ENCODE measurements at places on chromosomes 4 and X. TPM values are rescaled to one million over a fixed set of nuclear protein-coding genes. Genes with fewer than 3 reads are reported as not detected.

The CDKL2 gene
- total RNA-seq: 3.9 TPM

The ZIC3 gene
- not detected for total RNA-seq

The FATE1 gene
- not detected for total RNA-seq

The SORBS2 gene
- 1,569 TPM for total RNA-seq

The GAGE12F gene
- not detected for total RNA-seq

The DCAF8L2 gene
- not detected for total RNA-seq

The CENPVL1 gene
- not detected for total RNA-seq

The SMAD1 gene
- 37.8 TPM for total RNA-seq

The ADGRG2 gene
- 1.3 TPM for total RNA-seq

The SYP gene
- 2.9 TPM for total RNA-seq

The FANCB gene
- total RNA-seq: 2.4 TPM

GRCh38 chr4:173528378-173529321, 1.4 kb downstream of the HAND2 start:
- peak; percentile 24 for ATAC-seq

GRCh38 chrX:37060999-37061398, 52.8 kb downstream of the FAM47C start:
- ATAC-seq: no peak

GRCh38 chr4:184283659-184284335, 66.1 kb upstream of the ENPP6 start:
- ATAC-seq: no peak

DNA sequence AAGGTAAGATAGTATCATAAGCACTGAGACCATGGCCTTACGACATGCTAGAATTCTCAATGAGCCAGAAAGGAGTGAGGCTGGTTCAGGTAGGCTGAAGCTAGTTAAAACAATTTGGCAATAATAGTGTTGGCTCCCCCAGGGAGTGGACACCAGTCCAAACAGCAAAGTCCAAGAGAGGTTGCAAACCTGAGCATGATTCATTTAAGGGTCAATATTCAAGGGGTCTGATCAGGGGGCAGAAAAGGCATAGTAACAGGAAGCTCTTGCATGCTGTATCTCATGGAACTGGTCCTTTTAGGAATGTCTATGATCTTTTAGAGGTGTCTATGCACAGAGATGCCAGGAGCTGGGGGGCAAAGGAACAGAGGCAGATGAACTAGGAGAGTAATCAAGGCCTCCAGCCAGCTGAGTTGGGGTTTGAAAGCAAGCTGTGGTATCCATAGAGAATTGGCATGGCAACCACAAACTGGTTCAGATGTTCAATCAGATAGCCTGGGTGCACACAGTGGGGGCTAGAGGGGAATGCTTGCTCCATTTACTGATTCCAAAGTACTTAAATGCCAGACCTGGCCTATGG, 5.1 kb downstream of the GJB1 start:
- no peak for ATAC-seq

- ATAC-seq: no peak
Measured at GRCh38 chr4:53315300-53315699, 50.6 kb downstream of the SCFD2 start.

- ATAC-seq: peak; percentile 25
Measured at GRCh38 chrX:129802863-129803262, 23.1 kb downstream of the SASH3 start.

- no peak for ATAC-seq
Measured at GRCh38 chr4:117968606-117969005, 65.7 kb upstream of the NDST3 start.

GRCh38 chrX:20372533-20372932, 105.8 kb upstream of the RPS6KA3 start:
- no peak for ATAC-seq

DNA sequence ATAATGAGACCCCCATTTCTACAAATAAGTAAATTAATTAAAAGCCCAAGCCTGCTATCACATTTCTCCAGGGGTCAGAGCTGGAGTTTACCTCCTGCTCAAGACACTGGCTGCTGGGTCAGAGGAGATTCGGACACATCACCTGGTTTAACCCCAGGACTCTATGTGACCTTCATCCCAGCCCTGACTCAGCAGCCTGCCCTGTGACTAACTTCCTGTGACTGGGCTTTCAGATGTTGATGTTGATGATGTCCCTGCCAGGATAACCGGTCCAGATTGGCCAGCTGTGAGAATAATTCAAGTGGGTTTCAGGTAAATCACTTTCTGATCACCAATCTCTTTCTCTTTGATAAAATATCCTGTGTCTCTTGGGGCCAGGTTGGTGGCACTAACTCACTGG, 102.4 kb upstream of the MAML3 start:
- no peak for ATAC-seq

- ATAC-seq: no peak
Measured at GRCh38 chr4:85168234-85168834, 201.8 kb upstream of the WDFY3 start.

- no peak for ATAC-seq
Measured at GRCh38 chr4:38382520-38382919, 281.5 kb upstream of the KLF3 start.

GRCh38 chr4:89538171-89538570, 230.6 kb upstream of the GPRIN3 start:
- ATAC-seq: no peak

DNA sequence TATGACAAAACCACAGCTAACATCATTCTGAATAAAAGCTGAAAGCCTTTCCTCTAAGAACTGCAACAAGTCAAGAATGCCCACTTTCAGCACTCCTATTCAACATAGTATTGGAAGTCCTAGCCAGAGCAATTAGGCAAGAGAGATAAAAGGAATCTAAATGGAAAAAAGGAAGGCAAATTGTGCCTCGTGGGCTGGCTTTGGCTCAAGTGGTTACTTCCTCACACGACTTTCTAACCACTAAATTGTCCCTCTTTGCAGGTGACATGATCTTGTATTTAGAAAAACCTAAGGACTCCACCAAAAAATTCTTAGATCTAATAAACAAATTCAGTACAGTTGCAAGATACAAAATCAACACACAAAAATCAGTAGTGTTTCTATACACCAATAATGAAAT, 57.2 kb downstream of the SCML2 start:
- ATAC-seq: no peak

DNA sequence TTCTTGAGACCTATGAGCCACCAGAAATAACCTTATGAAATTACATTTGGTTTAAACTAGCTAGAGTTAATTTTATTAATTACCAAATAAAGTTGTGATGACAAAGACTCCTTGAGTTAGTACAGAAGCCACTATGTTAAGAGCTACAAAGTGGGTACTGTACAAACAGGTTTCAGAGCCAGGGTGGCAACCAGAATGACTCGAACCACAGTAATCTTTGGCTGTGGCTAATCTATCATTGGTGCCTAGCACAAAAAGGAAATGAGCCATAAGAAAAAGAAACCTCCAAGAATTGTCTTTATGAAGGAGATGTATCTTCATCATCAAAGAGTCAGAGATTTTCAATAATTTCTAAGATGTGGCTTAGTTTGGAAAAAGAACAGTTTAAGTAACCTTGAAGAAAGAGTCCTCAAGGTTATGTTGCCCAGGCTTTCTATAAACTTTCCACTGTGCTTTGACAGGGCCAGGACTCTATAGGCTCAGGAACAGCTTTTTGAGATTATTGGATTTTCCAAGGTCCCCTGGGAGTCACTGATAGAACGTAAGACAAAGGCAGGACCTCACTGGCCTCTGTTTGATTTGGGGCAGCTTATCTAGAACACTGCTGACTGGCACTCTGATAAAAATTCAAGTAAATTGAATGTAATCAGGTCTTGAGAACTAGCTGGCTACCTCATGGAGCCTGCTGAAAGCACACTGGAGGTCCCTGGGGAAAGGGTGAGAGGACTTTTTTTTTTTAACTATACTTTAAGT, 777.7 kb downstream of the STIM2 start:
- ATAC-seq: no peak

GRCh38 chrX:9677098-9677739, 88.4 kb downstream of the GPR143 start:
- peak; percentile 25 for ATAC-seq

GRCh38 chrX:14079891-14080430, 50.3 kb upstream of the GEMIN8 start:
- ATAC-seq: no peak

DNA sequence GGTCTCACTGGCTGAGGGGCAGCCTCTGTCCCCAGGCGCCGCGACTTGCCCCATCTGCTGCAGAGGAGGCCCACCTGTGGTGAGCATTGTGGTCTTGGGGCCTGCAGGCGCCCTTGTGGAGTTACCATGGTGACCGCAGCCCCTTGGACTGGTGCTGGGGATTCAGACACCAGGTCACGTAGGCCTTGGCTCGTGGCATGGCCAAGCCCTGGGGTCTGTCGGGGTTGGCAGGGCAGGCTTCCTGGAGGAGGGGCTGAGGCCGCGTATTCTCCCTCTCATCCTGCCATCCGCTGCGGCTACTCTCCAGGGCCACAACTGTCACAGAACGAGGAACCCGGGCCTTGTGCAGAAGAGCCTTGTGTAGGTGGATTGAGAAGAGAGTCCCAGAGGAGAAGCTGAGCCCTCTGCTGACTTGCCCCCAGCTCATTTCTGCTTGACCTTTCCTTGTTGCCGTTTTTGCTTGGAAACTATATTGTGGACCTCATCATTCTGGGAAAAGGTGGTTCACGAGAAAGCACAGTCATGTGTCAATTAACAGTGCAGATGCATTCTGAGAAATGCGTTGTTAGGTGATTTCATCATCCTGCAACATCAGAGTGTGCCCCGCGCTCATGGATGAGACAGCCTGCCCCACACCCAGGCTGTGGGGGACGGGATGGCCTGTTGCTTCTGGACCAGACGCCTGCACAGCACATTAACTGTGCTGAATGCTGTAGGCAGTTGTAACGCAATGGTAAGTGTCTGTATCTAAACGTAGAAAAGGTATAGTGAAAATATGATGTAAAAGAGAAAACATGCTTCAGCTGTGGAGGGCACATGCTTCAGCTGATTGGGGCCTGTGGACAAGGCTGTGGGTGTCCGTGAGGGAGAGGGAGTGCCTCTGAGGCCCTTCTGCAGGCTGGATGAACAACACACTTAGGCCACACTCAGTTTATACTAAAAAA, 38.5 kb downstream of the TRMT44 start:
- no peak for ATAC-seq

All from gastroesophageal sphincter (tissue), 4 donors.